Activated CD4-positive, alpha-beta T cell treated with anti-CD3 and anti-CD28 coated beads, Interleukin-2, amount 50 U/mL, for 4 hours (primary cell): ENCODE measurements at places on chromosomes 7 and 10.

GRCh38 chr10:127168261-127168660 lies 28.1 kb downstream of the INSYN2A start:
- no peak for DNase-seq

DNA sequence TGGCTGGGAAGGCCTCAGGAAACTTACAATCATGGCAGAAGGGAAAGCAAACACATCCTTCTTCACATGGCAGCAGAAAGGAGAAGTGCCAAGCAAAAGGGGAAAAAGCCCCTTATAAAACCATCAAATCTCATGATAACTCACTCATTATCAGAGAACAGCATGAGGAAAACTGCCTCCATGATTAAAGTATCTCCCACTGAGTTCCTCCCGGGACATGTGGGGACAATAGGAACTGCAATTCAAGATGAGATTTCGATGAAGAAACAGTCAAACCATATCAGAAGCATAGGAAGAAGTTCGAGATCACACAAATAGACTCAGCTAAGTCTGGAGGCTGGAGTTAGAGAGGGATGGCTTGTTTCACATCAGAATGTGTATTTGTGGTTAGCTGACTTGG lies 869.4 kb upstream of the PHF14 start:
- DNase-seq: no peak

DNA sequence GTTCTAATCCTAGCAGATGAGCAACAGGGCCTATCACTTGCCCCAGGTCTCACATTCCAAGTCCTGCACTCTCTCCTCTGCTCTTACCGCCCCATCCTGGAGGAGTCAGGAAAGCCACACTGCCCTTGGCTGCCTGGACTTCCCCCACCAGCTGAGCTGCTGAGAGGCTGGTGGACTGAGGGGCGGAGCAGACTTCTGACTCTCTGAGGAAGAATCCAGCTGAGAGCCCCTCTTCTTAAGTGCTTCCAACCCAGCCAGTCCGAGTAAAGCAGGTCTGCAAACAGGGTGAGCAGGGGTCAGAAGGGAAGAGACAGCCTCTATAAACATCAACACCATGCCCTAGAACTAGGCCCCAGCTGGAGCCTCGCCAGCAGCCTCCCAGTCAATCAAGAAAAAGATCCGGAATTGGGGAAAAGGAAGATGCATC lies 92.4 kb upstream of the TMEM72 start:
- no peak for DNase-seq

GRCh38 chr7:134451656-134452055 lies 7.2 kb downstream of the AKR1B1 start:
- no peak for DNase-seq

DNA sequence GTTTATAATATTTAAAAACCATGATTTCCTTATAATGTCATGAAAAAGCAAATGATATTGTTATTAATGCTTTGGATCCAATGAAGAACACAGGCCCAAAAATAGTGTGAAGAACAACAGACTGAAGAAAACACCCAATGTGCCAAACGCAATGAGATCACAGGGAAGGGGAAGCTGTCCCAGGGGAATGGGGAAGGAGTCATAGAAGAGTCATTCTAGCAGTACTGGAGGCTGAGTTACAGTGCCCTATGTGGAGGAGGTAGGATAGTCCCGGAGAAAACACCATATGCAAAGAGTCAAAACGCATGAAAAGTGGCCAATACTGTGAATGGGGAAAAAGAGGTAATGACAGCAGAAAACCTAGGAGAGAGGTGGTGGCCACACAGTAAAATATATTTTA lies 50.9 kb downstream of the TPK1 start:
- no peak for DNase-seq

DNA sequence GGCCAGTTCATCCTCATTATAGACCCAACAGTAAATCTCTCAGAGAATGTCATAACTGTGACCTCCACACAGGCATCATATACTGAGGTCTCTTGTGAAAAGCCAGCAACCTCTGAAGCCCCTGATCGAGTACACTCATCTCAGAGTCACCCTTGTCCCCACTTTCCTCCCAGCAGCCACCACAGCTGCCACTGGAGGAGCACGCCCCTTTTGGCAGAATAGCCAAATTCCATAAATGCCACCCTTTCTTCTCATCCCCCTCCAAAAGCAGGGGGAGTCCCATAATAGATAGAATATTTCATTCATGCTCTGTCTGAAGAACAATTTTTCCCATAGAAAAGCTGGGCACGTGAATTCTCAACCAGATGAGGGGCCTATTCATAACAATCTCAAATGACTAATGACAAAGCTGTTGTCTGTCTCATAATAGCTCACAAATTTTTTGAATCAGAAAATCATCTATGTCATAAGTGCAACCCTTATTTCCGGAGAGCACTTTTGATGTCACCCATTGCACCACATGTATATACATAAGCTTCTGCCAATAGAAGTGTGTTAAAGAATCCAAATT lies 47.4 kb downstream of the SGMS1 start:
- no peak for DNase-seq

GRCh38 chr10:43610636-43611035 lies 4.4 kb downstream of the ZNF485 start:
- no peak for DNase-seq
